ENCODE measurements at places on chromosomes 2 and 18.

- peak; percentile 69 for DNase-seq
These were observed at the start of gene SETBP1 for GRCh38 chr18:44680273-44681075. Gene SETBP1 (plus strand): TSS chr18:44680888. CDS start chr18:44701347, 20,459 bp downstream.

DNA sequence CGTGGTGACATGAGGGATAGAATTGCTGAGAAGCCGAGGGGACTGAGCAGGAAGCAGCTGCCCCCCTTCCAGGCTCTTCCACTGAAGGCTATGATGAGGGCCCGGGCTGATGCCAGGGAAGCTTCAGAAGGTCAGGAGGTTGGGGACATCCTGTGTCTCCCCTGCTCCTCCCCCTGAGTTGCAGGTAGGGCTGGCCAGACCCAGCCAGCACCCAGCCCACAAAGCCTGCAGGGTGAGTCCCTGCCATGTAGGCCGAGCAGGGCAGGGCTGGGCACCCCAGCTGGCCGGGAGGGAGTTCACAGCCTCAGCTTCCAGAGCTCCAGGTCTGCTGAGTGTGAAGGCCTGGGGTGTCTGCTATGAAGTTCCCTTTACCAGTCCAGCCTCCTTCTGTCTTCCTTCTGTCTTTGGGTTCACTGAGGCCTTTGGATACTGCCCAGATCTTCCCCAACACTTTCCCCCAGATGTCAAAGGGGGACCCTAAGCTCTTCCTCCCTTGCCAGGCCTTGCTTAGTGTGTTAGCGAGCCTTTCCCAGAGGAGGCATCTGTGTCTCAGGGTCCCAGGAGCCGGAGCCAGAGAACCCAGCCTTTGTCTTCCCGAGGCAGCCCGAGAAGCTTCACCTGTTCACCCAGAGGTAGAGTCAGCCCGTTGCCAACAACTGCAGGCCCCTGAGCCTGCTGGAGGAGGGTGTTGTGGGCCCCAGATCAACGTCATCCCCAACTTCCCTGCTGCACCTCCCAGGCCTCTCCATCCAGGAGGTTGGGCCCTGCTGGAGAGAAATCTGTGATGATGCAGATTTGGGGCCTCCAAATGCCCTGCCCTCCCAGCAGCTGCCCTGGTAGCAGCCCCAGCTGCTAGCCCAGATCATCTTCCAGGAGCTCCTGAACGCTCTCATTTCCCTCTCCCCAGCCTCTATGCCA is 3.6 kb upstream of the NCL start:
- no peak for DNase-seq

GRCh38 chr2:8276026-8276425 is 405.8 kb upstream of the ID2 start:
- DNase-seq = no peak

GRCh38 chr18:38460657-38461056 is 895.1 kb upstream of the CELF4 start:
- DNase-seq = no peak

- DNase-seq = no peak
These were observed 15.9 kb upstream of the RPL31 start for GRCh38 chr2:100986157-100986556.

DNA sequence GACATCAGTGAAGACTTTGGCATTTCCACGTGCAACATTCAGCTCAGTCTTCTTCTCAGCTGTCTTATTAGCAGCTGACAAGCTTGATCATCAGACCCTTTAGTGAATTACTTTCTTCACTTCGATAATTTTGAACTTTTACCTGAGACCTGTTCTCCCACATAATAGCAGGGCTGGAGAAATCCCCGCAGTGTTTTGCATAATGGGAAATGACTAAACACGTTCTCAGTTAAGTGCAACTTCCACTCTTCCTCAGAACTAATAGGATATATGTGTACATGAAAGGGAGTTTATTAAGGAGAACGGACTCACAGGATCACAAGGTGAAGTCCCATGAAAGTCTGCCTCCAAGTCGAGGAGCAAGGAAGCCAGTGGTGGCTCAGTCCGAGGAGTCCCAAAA is 28.8 kb upstream of the MBP start:
- no peak for DNase-seq

GRCh38 chr2:237464757-237465391 is 22.2 kb upstream of the MLPH start:
- DNase-seq = no peak

DNA sequence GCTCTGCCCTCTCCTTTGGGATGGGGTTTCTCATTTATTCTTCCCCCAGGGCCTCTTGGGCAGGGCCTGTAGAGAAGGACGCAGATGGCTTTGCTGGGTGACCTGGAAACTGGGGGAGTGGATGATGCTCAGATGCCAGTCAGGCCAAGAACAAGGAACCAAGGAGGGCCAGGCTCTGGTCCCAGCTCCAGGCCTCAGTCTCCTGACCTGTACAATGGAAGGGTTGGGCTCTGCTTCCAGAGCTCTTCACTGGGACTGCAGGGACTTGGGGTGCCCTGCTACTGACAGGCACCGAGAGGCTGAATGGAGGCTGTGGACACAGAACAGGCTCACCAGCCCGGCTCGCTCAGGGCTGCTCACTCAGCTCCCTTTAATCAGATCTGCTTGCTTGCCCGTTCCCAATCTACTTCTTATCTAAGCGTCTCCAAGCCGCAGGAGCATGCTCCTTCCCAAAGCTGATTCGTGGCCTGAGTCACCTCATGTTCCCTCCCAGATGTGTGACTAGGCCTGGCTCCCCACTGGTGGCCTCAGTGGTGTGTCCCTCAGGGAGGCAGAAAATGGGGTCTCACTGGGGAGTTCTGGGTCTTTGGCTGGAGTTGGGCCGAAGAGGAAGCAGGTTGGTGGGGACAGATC is 82.6 kb upstream of the ODC1 start:
- no peak for DNase-seq

DNA sequence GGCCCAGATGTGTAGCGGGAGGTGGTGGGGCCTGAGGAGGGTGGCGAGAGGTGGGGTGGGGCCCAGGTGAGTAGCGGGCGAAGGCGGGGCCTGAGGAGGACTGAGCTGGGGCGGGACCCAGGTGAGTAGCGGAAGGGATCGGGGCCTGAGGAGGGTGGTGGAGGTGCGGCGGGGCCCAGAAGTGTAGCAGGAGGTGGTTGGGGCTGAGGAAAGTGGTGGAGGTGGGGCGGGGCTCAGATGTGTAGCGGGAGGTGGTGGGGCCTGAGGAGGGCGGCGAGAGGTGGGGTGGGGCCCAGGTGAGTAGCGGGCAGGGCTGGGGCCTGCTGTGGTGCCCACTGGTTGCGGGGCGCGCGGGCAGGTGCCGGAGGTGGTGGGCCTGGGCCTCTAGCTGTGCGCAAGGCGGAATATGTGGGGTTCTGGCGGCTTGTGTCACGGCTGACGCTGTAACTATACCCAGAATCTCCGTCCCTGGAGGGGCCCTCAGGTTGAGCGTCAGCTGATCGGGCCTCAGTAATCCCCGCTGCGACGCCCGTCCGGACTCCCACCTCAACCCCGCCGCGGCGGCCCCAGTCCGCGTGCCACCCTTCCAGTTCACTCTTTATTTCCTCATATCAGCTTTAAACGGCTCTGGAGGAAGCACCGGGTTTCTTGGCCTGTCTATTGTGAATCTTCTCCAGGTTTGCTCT is 866 bp upstream of the SF3B6 start:
- DNase-seq = no peak

GRCh38 chr2:173753441-173753840 is 211.7 kb downstream of the SP3 start:
- DNase-seq = no peak

DNA sequence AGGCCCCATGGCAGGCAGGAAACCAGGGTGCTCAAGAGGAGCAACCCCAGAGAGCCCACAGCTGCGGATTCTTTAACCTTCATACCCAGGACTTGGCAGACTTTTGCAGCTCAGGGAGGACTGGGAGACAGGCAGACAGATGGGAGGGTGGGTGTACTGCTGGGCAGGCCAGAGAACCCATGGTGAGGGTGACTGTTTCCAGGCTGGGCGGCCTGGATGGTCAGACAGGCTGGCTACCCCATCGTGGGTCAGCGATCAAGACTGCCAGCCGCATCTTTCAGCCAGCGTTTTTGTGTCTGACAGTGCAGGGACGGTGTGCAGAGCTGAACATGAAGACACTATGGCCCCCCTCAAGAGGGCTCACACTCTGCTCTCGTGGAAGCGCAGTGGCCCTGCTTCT is 82.2 kb downstream of the MARCO start:
- DNase-seq = no peak

DNA sequence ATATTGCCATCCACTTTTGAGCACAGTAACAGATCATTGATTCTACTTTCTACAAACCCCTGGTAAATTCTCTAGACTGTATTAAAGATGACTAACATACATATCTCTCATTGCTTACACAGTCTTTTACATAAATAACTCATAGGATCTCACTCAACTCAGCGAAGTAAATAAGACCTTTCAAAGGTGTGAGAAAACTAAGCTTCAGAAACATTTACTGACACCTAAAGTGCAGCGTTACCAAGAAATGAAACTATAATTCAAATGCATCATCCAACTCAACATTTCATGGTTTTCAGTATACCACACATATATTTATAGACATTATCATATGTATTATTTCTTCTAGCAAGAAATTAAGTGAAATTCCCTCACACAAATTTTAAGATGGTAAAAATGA is 189.8 kb downstream of the METTL4 start:
- no peak for DNase-seq

GRCh38 chr2:113167962-113168340 is 5.8 kb upstream of the PSD4 start:
- DNase-seq = no peak

GRCh38 chr18:54958704-54959625 is at the start of gene CCDC68:
Gene CCDC68 (minus strand): TSS chr18:54959461. CDS start chr18:54942791, 16,670 bp downstream.
- no peak for DNase-seq

GRCh38 chr18:25223211-25223610 is 128.8 kb downstream of the ZNF521 start:
- DNase-seq = no peak

DNA sequence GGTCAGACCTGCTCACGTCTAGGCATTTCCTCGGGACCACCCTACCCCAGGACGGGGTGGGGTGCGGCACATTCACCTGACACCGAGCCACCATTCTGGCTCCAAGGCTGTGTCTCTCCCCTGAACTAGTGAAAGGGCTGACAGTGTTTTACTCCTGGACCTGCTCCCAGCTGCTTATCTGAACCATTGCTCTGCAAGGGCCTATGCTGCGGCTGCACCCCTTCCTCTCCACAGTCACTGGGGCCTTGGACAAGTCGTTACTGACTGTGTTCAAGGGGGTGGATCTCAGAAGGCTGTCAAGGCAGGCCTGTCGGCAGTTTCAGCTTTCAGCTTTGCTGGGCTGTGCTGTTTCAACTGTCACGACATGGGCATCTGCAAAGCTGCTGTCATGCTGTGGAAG is 11.7 kb downstream of the CREG2 start:
- no peak for DNase-seq

GRCh38 chr2:5740817-5741216 is 48.6 kb downstream of the SOX11 start:
- no peak for DNase-seq

GRCh38 chr2:114068438-114068837 is 178.5 kb downstream of the ACTR3 start:
- no peak for DNase-seq

DNA sequence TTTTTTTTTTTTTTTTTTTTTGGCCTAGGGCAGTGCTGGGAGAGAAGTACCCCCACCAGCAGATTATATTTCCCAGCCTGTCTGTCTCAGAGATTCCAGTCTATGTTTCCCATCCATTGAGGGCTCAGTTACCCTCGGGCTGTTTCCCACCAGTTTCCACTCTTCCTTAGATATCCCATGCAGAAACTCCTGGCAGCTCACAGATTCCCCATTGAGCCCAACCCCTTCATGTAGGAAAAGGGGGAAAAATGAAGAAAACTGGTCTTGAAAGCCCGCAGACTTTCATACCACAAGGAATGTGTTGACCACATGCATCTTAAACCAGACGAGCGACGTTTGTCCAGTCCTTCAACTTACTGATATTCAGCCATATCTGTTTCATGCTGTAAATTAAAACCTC is 15.2 kb downstream of the ASXL3 start:
- DNase-seq = no peak

DNA sequence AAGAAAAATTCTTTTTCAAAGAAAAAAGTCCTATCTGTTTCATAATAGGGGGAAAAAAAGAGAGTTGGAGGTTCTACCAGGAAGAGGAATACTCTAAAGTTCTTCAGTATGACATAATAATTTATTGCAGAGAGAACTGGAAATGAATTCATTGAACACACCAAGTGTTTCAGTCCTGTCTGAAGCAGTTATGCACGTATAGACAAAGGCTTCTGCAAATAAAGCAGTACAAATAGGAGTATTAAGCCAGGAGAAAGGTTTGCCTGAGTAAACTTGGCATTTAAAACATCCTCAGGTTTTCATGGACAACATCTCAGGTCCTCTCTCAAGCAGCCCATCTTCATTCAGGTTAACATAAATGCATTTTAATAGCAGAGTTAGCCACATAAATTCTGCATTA is 141.6 kb downstream of the CCDC148 start:
- no peak for DNase-seq

DNA sequence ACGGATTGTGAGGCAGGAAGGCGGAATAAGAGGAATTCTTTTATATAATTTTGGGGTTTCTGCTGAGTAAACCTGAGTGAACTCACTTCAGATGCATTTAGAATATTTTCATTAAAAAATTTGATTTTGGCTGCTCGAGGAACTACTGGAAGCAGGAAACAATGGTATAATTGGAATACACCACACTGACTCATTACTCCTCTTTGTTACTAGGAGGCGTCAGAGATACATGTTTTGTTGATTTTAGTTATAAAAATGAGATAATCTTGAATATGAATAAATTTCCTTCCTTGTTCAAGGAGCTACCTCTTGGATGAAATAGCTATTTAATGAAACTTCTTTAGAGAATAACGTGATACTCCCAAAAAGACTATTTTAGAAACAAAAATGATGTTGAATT is 97.4 kb downstream of the ANKRD36 start:
- DNase-seq = no peak

GRCh38 chr2:11663427-11663826 is 6.6 kb downstream of the NTSR2 start:
- no peak for DNase-seq

DNA sequence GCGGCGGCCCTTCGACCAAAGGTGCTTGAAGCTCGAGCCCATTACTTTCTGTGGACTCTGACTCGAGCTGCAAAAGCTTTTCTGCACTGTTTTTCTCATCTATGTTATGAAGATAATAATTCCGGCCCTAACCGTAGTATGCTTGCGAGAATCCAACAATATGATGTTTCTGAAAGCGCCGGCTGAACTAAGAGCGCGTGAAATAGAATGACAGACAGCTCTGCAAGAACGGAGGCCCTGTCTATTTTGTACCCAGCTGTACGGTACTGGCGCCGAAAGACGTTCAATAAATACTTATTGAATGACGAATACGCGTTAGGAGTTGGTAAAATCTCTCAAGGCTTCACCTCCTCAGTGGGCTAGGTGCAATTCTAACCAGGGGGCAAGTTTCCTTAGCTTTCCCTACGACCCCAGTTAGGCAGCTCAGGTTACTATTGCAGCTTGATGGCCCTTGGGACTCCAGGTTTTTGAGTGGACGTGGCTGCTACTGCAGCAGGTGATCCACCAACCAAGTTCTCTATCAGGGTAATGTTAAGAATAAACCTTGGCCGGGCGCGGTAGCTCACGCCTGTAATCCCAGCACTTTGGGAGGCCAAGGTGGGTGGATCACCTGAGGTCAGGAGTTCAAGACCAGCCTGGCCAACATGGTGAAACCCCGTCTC is 570 bp downstream of the SCRN3 start:
- peak; percentile 28 for DNase-seq

GRCh38 chr2:217382794-217383193 is 522.9 kb upstream of the TNP1 start:
- DNase-seq = no peak

Data from skin of body (tissue), 3 donors.